Stimulated activated CD8-positive, alpha-beta memory T cell treated with anti-CD3 and anti-CD28 coated beads, Interleukin-2, amount 100 ng/mL, for 1 hour (primary cell): ENCODE measurements at places on chromosomes 3 and 15.

- no peak for DNase-seq
Observed at GRCh38 chr15:61755467-61755866, 304.8 kb downstream of the VPS13C start.

GRCh38 chr3:150091626-150092025, 120.9 kb upstream of the PFN2 start:
- no peak for DNase-seq

DNA sequence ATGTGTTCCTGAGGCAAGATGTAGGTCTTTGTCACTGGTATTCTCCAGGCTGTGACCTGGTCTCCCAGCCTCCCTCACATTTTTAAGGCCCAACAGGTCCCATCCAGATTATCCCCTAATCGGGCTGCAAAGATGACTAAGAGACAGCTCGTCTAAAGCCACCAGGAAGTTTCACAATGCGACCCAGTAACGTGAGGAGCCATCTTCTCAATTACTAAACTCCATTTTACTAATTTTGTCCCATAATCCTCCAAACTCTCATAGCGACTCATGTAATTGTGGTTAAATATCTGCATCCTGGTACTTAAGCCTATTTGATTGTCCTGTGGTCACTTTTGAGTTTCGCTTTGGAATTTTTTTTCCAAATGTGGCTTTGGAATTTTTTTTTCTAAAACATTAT, 8.7 kb upstream of the PLA2G4F start:
- DNase-seq: no peak

DNA sequence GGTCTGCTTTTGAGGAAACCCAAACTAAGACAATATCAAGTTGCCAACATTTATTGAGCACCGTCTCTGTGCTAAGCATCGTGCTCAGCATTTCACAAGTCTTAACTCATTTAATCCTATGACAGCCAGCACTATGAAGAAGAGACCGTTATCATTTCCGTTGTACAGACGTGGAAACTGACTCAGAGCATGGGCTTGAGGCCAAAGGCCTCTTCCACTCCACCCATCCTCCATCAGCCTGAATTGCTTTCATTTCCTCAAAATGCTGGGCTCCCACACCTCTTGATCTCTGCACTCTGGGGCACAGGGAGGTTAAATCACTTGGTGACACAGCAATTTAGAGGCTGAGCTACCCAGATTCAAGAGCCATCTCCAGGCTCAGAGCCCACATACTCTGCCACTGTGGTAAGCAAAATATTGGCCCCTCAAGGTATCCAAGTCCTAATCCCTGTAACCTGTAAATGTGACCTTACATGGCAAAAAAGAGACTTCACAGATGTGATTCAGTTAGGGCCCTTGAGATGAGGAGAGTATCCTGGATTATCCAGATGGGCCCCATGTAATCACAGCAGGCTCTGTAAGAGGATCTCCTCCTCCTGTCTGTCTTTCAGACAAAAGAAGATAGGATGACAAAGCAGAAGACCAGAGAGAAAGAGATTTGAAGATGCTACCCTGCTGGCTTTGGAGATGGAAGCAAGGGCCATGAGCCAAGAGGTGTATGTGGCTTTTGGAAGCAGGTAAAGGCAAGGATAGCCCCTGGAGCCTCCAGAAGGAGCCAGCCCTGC, 24.3 kb upstream of the FLNB start:
- DNase-seq: peak; percentile 4

DNA sequence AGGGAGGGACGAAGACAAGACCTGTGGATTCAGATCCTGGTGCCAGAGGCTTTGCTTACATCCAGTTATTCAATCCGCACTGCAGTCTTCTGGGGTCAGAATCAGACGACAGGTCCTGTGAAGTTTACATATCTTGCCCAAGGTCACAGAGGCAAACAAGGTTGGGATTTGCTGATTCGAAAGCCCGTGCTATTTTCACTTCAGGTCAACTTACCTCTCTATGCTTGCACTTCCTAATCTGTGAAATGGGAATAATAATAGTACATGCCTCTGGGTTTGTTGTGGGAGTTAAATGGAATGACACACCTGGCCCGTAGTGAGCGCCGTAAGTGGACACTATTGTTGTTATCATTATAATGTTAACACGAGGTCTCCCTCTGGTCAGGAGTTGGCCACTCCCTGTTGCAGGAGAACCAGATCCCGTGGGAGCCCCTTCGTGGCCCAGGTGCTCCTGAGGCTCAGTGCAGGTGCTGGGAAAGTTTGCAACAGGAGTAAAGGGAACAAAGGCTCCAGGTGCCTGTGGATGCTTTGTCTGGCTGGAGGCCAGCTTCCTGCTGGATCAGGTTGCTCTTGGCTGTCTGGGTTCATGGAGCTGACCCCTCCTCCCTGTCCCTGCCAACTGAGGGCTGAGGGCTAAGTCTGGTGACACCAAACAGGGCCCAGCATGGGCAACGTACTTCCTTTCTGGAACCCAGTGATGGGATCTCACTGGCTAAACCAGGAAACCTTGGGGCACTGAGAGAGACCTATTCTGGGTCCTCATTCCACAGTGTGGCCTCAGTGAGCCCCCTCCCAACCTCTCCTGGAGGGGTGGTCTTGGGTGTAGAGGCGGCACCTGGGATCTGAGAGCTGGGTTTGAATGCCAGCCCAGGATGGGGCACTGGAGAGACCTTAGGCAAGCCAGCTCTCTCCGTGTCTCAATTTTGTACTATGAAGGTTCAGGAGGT, 40.1 kb upstream of the SEMA4B start:
- no peak for DNase-seq

GRCh38 chr3:10933805-10934481, 58.6 kb upstream of the SLC6A1 start:
- no peak for DNase-seq

- no peak for DNase-seq
Observed at GRCh38 chr15:74511583-74511982, 29.4 kb upstream of the ARID3B start.

DNA sequence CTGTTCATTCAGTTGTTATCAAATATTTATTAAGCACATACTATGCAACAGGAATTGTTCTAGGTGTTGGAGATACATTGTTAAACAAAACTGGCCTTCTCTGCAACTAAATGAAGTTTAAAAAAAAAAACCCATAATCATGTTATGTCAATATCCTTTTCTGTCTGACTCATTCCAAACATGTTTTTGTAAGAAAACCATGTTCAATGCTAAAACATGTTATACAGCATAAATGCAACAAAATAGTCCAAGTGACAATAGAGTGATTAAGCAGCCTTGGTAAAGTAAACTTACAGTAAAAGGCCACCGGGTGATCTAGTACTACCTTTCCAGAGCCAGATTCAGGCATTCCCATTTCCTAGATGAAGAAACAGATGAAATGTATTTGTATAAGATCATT, 278.0 kb upstream of the NECTIN3 start:
- no peak for DNase-seq

DNA sequence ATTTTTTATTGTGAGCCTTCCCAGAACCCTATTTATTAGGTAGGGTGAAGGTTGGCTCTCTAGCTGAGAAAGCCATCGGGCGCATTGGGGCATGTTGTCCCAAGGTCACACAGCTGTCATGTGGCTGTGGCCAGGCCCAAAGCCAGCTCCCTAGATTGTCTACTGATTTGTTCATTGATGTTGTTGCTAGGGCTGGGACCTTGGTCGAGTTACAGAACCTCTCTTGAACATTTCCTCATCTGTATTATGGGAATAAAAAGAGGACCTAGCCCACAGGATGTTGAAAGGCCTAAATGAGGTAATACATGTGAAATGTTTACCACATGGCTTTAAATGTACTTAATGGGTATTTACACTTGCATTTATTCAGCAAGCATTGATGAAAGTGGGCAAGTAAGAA, 252.5 kb downstream of the SUCLG2 start:
- no peak for DNase-seq

GRCh38 chr3:42061025-42061712, 30.0 kb upstream of the TRAK1 start:
- DNase-seq: no peak

DNA sequence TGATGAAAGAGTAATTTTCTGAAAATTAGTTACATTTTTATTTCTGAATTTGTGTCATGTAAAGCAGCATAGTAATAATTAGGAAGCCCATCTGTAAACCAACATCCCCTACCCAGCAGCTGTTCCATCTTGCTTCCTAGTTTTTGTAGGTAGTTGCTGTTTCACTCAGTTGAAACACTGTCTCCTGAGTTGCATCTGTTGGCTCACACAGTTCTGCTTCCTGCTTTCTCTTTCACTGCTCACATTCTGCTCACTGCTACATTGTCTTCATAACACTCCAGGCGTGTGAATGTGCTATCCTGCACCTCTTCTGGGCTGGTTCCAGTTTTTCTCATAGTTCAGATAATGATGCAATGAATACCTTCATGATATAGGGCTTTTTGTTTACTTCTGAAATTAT, 123.4 kb downstream of the EPHB1 start:
- no peak for DNase-seq

DNA sequence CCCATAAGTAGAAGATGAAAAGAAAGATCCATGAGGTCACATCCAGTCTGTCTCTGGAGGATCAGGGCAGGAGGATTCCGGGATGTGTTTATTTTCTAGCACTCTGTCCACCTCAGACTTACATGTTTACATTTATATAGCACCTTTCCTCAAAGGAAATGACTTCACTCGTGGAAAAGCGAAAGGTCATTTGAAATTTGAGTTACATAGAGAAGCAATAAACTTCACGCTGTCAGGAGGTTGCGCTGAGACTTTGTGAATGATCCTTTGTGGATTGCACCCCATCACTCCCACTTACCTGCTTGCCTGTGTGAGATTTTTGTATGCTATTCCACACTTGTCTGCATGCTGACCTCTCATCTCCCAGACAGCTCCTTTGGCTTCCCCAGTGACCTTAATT, 540.5 kb downstream of the AGBL1 start:
- no peak for DNase-seq

DNA sequence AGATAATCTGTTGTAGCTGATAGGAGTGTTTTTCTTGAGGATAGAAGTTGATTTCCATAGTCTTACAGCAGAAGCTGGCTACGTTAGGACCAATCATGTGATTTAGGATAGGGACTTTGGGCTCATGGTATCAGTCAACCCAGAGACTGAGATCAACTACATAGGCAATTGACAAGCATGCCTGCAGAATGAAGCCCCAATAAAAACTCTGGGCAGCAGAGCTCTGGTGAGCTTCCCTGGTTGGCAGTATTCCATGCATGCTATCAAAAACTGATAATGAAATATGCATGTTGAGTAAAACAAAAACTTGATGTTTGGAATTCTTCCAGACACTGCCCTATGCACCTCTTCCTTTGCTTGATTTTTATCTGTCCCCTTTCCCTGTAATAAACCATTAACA, 38.0 kb downstream of the SUCNR1 start:
- no peak for DNase-seq

GRCh38 chr3:102718651-102719050, 283.8 kb downstream of the ZPLD1 start:
- DNase-seq: no peak

DNA sequence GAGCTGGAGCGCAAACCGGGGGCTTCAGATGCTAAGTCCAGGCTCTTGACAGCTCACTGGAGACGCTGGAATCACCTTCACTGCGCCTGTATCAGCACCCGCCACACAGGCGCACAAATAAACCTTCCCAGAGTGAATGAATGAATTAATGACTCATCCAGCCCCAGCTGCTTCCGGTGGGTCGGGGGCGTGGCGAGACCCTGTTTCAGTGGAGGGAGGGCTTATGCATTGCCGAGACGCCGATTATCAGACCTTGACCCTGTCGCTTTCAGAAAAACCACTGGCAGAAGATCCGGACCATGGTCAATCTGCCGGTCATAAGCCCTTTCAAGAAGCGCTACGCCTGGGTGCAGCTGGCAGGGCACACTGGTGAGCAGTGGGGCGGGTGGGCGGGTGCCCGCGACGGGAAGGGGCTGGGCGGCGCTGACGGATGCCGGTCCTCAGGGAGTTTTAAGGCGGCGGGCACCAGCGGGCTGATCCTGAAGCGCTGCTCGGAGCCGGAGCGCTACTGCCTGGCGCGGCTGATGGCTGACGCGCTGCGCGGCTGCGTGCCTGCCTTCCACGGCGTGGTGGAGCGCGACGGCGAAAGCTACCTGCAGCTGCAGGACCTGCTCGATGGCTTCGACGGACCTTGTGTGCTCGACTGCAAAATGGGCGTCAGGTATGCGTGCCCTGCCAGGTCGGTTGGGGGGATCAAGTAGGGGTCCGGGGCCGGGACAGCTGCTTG, 7.7 kb downstream of the ITPKA start:
- no peak for DNase-seq

GRCh38 chr3:39101022-39101689, 6.3 kb downstream of the GORASP1 start:
- DNase-seq: peak; percentile 31
